Tibial artery (tissue), 4 donors: ENCODE measurements at places on chromosomes 5 and 9.

- no peak for DNase-seq
- no peak overlapping the region for H3K4me3 ChIP-seq
- H3K27me3 ChIP-seq, result no peaks in the 10 kb centered on the region
- H3K27ac ChIP-seq, result no peak overlapping the region
Observed at GRCh38 chr9:20040991-20041696, 252.3 kb upstream of the SLC24A2 start.

- DNase-seq, result no peak
- H3K27me3 ChIP-seq, result no peaks in the 10 kb centered on the region
- H3K36me3 ChIP-seq, result no peaks in the 10 kb centered on the region
- H3K27ac ChIP-seq, result peak overlapping the region; percentile 93
- H3K4me3 ChIP-seq, result no peak overlapping the region
- peaks cover 90% of the 10 kb centered on the region for H3K4me1 ChIP-seq
Observed at GRCh38 chr5:149387982-149388381, 8.9 kb upstream of the IL17B start.

DNA sequence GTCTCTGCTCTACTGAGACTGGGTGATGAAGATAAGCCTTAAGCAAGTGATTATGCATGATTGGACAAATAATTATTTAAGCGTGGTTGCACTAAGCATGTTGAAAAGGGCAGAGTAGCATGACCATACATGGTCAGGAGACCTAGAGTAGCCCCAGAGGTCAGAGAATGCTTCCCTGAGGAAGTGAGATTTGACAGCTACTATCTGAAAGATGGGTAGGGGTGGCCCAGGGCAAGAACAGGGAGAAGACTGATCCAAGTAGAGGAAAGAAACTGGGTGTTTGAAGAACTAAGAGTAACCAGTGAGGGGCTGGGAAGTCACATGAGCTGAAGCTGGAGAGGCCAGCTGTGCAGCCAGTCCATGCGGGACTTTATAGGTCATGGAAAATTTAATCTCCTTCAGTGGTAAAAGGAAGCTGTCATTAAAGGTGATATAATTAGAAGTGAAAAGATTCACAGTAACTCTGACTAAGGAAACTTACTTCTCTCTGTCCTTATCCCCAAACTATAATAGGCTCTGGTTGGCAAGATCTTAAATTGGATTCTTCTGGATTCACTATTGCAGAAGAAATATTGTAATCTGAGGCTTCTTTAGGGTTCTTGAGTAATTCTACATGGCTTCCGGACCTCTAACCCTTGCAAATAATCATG lies 35.2 kb downstream of the YIPF5 start:
- H3K4me1 ChIP-seq, result peaks cover 6% of the 10 kb centered on the region
- no peak overlapping the region for H3K27ac ChIP-seq
- H3K36me3 ChIP-seq, result no peaks in the 10 kb centered on the region
- H3K4me3 ChIP-seq, result no peak overlapping the region

DNA sequence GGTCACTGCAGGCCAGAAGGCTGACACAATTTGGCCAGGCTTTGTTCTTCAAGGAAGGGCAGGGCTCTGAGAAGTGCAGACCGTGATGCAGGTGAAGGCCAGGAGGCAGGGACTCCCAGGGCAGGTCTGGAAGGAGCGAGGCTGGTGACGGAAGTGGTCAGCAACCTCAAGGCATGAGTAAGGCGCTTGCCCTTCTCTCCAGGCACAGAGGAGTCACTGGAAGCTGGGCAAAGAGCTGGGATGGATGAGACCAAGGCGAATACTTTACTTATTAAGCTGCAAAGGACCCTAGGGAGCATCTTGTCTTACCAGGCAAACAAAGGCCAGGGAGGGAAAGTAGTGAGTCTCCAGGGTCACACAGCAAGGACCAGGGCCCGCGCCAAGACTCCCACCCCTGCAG lies 18.6 kb downstream of the IRF1 start:
- H3K27ac ChIP-seq, result no peak overlapping the region
- no peaks in the 10 kb centered on the region for H3K27me3 ChIP-seq
- peak; percentile 48 for DNase-seq
- H3K36me3 ChIP-seq, result no peaks in the 10 kb centered on the region
- peaks cover 9% of the 10 kb centered on the region for H3K4me1 ChIP-seq
- H3K4me3 ChIP-seq, result no peak overlapping the region

- H3K4me1 ChIP-seq, result peaks cover 15% of the 10 kb centered on the region
- H3K27me3 ChIP-seq, result no peaks in the 10 kb centered on the region
- no peak overlapping the region for H3K27ac ChIP-seq
- no peak overlapping the region for H3K4me3 ChIP-seq
Observed at GRCh38 chr5:150024346-150024984, 23.9 kb downstream of the HMGXB3 start.
